ENCODE measurements at places on chromosomes 12 and 14.
A peak's percentile ranks its signal among the peaks of the same experiment; 100 is the strongest.

GRCh38 chr14:53060046-53060445, 93.1 kb downstream of the DDHD1 start:
- DNase-seq = no peak

- no peak for DNase-seq
These were observed 9.8 kb downstream of the FIGNL2 start for GRCh38 chr12:51838762-51839161.

DNA sequence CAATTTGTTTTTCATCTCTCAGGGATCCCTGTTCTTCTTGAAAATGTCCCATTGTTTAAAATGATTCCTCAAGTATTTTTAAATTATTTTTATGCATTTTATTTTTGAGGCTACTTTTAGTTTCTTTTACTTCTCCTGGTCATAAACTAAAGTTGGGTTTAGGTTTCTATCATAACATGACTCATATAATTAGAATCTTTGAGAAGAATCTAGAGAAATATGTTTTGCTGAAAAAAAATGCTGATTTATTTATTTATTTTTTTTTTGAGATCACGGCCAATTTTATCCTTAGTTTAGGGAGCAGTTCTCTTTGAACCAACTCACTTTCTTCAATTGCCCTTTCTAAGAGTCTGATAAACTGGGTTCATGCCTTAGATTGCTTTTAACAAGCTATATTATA, 1157.1 kb downstream of the BCL11B start:
- no peak for DNase-seq

GRCh38 chr12:124157406-124157805, 137.5 kb upstream of the RFLNA start:
- DNase-seq = no peak

DNA sequence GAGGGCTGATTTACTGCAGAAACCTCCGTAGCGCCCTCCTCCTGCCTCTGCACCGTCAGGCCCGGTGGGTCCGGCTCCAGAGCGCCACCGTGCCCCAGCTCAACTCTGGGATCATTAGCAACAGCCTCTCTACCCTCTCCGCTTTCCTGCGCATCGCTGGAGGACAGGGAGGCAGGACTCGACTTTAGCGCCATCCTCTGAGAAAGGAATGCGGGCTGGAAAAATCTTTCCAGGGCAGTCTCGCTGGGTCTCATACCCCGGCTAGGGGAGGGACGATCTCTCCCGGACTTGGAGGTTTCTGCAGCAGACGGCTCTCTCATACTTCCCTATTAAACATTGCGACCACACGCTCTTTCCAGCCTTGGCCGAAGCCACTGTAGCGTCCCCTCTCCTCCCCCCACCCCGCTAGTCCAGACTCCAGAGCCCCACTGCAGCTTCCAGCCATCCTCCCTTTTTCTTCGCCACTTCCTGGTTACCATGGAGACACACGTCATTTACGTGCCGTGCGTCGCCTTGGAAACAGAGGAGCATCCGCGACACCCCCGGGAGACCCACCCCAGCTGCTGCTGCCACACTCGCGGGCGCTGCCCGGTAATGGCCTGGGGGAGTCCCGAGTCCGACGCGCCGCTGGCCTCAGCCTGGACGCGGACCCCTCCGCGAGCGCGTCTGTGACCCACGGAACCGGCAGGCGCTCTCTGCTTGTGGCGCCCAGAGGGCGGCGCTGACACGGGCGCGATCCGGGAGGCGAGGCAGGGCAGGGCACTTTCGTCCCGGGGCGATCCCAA, at the start of gene CCDC184:
Gene CCDC184 (plus strand): TSS at position 554 of the 785 bp plus-strand sequence. CDS start 479 bp downstream, outside the sequence.
- DNase-seq = peak; percentile 73

DNA sequence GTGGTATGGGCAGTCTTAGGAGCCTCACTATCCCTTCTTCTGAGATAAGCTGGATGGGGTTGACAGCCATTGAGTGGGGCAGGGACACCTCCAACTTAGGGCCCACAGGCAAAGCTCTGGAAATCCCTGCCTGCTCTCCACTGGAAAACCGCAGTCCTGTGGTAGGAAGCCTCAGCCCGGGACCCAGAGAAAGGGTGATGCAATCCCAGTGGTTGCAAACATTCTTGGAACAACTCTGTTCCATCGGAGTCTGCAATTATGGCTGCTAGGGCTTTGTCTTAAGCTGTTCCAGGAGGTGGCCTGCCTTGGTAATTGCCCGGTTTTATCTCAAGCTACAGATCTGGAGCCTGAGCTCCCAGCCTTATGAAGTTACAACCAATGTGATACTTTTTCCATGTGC, 133.4 kb downstream of the DICER1 start:
- peak; percentile 56 for DNase-seq

GRCh38 chr12:112546339-112546738, 127.6 kb downstream of the PTPN11 start:
- no peak for DNase-seq

DNA sequence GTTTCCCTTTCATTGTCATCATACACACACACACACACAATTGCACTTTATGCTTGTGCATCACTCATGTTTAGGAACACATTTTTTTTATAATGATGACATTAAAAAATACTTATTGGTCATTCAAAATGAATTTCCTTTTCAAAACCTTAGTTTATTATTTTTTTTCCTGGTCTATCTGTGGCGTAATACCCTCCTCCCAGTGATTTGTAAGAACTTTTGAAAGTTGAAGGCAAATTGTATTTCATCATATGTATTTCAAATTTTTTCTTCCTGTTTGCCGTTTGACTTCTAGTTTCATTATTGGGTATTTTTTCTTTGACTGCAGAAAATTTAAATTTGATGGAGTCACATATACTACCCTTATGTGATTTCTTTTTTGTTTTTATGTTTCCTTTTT, 2.5 kb upstream of the LRRK2 start:
- DNase-seq = no peak

- DNase-seq = no peak
These were observed 80.8 kb downstream of the BHLHE41 start for GRCh38 chr12:26044007-26044394.

- DNase-seq = no peak
These were observed 337.0 kb downstream of the FSCB start for GRCh38 chr14:44170101-44170500.

DNA sequence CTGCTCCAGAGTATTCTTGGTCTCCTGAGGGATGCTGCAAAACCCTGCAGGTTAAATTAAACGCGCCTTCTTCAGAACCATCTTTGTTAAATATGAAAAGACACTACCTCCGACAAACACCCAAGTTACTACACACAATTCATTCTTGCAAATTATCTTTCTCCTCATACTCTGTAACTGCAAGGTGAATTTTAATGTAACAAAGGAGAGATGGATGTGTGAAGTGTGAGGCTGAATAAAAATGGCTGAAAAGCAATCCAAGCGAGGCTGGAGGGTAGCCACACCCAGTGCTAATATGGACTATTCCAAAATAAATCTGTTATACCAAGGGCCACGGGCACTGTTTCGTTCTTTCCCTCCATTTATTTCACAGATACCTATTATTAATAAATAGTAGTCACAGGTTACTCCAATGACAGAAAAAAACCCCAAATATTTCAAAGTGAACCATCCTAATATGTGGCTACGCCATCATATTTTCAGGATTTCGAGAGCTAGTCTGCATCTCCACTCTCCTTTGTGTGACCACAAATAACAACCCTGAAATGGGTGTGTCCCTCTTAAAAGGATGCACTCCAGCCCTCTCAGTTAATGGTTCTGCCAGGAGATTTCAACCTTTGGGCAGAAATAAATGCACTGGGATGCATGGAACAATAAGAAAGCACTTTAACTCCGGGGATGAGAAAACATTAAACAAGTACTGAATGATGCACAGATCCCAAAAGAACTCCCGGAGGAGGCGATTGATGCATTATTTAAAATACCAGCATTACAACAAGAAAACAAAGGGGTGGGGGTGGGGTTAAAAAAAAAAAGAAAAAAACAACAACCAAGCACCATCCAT, 53.1 kb upstream of the CCDC175 start:
- no peak for DNase-seq

DNA sequence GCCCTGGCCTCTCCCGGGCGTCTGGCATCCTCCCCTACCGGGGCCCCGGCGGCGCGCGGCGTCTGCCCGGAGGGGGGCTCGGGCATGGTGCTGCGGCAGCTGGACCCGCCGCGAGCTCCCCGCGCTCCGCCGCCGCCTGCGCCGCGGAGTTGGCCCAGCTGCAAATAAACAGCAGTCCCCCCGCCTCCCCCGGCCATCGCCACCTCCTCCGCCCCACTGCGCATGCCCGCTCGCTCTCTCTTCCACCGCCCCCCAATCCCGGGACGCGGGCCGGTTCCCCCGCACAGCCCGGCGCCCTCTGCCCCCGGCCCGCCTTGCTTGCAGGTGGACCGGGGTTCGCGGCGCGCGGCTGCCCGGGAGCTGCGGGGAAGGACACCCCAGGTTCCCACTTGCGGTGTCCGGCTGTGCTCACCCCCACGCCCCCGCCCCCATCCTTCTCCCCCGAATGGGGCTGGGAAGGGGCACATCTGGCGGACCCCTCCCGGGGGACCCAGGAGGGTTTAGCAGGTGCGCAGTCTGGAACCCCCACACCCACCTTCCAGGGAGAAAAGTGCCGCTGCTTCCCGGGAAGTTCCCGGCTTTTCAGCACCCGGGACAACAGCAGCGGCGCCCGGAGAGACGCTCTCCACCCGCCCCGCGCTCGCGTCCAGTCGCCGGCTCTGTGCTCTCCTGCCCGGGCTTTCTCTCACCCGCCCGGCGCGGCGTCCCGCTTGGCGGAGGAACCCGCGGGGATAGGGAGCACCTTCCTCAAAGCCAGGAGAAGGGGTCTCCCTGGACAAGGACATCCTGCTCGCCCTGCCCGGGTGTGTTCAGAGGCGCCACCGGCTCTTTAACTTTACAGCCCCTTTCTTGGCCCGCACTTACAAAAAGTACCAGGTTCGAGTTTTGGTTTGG, at the start of gene TMTC1:
Gene TMTC1 (minus strand): TSS at position 170 of the 894 bp plus-strand sequence. CDS start 191 bp downstream, outside the sequence.
- DNase-seq = peak; percentile 70

DNA sequence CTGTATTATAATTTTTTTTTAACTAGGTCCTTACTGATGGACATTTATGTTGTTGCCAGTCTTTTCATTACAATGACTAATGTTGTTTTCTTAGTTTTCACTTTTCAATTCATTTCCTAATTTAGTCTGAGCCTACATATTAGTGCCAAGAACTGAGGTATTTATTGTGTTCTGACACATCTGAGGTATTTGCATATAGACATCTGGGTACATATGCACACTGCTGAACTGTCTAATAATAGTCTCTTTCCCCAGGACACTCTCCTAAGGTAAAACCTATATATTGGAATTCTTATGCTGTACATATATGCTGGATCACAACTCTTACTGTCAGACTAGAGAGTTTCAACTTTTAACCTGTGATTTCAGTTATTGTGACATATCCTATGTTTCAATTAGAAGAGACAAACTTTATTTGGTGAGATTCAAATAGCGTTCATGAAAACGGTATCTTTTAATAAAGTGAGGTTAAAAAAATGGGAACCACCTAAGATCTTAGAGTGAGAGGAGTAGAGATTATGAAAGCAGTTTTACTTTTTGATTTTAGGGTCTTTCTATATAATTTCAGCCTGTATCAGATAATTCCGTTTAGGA, 263.2 kb downstream of the RAD51B start:
- DNase-seq = no peak

DNA sequence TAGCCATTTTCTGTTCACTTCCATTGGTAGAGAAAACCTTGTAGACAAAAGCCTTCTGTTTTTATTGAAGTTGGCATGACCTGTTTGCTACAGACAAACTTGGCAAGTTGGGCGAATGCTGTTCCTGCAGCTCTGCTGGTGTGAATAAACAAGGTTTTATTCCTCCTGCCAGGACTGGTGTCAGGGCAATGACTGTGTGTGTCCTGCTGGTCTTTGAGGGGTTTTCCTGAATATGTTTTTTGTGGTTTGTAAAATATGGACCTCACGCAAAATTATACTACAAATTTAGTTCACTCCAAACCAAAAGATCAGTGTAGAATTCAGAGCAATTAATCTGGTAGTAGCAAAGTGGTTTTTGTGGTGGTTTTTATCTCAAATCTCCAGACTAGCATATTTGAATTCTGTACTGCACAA, 140.8 kb downstream of the ERC1 start:
- no peak for DNase-seq

GRCh38 chr14:101249676-101250036, 311.6 kb upstream of the DIO3 start:
- DNase-seq = peak; percentile 34

GRCh38 chr12:63416788-63417187, 251.5 kb downstream of the DPY19L2 start:
- no peak for DNase-seq

- DNase-seq = peak; percentile 73
These were observed 4.3 kb upstream of the ASB2 start for GRCh38 chr14:93980456-93981201.

- no peak for DNase-seq
These were observed 57.3 kb upstream of the TMEM132D start for GRCh38 chr12:129961091-129961490.

DNA sequence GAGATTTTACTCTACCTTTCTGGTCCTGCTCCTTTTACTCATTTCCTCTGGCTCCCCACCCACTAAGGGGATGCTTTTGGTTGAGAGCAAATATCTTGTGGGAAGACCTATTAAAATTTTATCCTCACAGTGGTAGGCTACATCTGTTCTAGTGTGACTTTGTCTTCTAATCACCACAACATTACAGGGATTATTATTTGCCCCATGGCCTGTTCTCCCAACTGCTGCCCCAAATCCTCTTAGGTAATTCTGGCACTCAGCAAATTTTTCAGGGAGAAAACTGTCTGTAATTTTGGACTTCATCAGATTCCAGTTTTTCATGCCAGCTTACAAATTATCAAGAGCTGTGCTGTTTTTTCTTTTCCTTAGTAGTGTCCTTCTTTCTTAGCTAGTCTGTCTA, 172.3 kb downstream of the GPHN start:
- no peak for DNase-seq

DNA sequence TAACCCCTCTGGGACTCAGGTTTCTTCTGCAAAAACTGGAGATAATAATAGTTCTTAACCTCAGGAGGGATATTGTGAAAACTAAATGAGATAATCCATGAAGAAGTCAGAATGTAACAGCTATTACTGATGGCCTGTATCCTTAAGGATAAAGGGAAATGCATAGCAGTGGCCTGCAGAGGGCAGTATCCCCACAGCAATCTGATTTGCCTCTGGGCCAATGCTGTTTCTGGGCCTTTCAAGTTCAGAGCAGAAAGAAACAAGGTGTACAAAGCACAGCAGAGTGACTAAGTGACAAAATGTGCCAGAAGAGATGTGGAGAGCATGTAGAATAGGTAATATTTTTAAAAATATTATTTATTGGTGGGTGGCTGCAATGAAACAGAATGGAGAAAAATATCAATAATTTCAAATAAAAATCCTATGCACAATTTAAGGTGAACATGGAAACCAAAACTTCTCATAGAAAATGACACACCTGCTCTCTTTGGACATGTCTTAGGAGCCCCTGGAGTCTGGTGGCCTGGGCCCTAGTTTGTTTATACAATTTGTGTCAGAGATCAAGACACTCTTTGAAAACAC, 90.3 kb downstream of the C12orf75 start:
- peak; percentile 83 for DNase-seq

- no peak for DNase-seq
These were observed 44.5 kb downstream of the LRRC9 start for GRCh38 chr14:59964251-59965007.

- no peak for DNase-seq
These were observed 70.8 kb downstream of the FBXL14 start for GRCh38 chr12:1523558-1524050.

- DNase-seq = no peak
These were observed 195.0 kb downstream of the SYT1 start for GRCh38 chr12:79059557-79059956.
